ENCODE measurements at places on chromosomes 3 and 15.

DNA sequence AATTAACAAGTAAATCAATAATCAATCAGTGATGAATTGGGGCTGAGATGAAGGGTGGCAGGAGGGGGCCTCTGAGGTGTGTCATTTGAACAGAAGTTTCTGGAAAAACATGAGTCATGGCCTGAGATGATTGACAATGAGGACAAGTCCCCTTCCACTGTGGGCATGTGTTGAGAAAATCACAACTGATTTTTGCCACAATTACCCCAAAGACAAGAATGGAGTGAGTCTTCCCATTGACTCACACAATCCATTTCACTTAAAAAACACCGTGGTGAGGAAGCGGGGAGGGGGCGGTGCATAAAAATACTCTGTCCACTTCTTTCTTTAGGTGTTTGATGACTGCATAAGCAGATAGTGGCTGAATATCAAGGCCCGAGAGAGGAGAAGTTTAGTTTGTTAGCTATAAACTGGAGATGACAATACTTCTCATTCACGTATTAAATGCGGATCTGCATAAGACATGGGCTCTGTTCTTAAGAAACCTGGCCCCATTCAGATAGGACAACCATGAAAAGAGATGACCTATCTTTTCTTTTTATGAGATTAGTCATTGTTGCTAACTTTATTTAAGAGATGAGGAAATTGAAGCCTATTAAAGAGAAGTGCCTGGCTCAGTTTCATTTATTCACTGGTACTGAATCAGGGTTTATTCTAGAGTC, 34.7 kb downstream of the SHC4 start:
- H3K4me3 ChIP-seq: peak overlapping the region; percentile 61
- peak; percentile 53 for DNase-seq
- H3K27ac ChIP-seq: peak overlapping the region; percentile 36
- H3K27me3 ChIP-seq: peaks cover 25% of the 10 kb centered on the region
- H3K36me3 ChIP-seq: peaks cover 7% of the 10 kb centered on the region

GRCh38 chr3:67551361-67552016, 102.9 kb downstream of the SUCLG2 start:
- H3K27me3 ChIP-seq: no peaks in the 10 kb centered on the region
- no peak overlapping the region for H3K4me3 ChIP-seq
- H3K4me1 ChIP-seq: peaks cover 12% of the 10 kb centered on the region
- no peak overlapping the region for H3K27ac ChIP-seq
- no peak for DNase-seq

DNA sequence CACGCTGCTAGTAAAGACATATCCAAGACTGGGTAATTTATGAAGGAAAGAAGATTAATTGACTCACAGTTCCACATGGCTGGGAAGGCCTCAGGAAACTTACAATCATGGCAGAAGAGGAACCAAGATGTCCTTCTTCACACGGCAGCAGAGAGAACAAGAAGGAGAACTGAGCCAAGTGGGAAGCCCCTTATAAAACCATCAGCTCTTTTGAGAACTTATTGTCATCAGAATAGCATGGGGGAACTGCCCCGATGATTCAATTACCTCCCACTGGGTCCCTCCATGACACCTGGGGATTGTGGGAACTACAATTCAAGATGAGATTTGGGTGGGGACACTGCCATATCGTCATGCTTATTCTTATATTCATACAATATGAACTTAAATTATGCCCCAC, 49.0 kb downstream of the DUT start:
- peaks cover 31% of the 10 kb centered on the region for H3K27me3 ChIP-seq
- no peak overlapping the region for H3K4me3 ChIP-seq
- H3K27ac ChIP-seq: no peak overlapping the region
- H3K36me3 ChIP-seq: no peaks in the 10 kb centered on the region
- no peaks in the 10 kb centered on the region for H3K4me1 ChIP-seq
- no peak for DNase-seq

GRCh38 chr3:151044706-151045105, 40.8 kb upstream of the MED12L start:
- H3K36me3 ChIP-seq: no peaks in the 10 kb centered on the region
- no peaks in the 10 kb centered on the region for H3K4me1 ChIP-seq
- no peak overlapping the region for H3K27ac ChIP-seq
- DNase-seq: no peak

- H3K4me3 ChIP-seq: no peak overlapping the region
- H3K27me3 ChIP-seq: peaks cover 23% of the 10 kb centered on the region
- DNase-seq: no peak
- H3K4me1 ChIP-seq: no peaks in the 10 kb centered on the region
- no peak overlapping the region for H3K27ac ChIP-seq
- no peaks in the 10 kb centered on the region for H3K36me3 ChIP-seq
These were observed 209.8 kb downstream of the GAP43 start for GRCh38 chr3:115833074-115833473.

DNA sequence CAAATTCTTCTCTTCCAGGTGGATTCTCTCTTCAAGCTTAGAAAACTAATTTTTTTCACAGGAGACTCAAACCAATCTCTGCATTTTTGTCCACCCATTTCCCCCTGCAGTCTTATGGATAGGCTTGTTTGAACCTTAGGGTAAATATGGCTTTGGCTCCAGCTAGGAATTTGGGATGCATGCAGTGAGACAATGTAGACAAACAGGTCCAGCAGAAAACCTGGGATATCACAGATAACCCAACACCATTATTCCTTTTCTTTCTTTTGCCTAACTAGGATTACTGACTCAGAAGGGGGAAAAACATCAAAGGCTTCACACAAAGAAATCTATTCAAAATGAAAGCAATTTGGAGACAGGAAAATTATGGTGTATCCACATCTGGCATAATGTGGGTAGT, 11.2 kb upstream of the SEMA5B start:
- peaks cover 50% of the 10 kb centered on the region for H3K27me3 ChIP-seq
- no peaks in the 10 kb centered on the region for H3K4me1 ChIP-seq
- no peak overlapping the region for H3K4me3 ChIP-seq
- no peak for DNase-seq
- no peaks in the 10 kb centered on the region for H3K36me3 ChIP-seq

- H3K4me3 ChIP-seq: no peak overlapping the region
- H3K27me3 ChIP-seq: no peaks in the 10 kb centered on the region
- H3K27ac ChIP-seq: no peak overlapping the region
- DNase-seq: no peak
These were observed 343.1 kb upstream of the SEMA6D start for GRCh38 chr15:47374222-47374621.

DNA sequence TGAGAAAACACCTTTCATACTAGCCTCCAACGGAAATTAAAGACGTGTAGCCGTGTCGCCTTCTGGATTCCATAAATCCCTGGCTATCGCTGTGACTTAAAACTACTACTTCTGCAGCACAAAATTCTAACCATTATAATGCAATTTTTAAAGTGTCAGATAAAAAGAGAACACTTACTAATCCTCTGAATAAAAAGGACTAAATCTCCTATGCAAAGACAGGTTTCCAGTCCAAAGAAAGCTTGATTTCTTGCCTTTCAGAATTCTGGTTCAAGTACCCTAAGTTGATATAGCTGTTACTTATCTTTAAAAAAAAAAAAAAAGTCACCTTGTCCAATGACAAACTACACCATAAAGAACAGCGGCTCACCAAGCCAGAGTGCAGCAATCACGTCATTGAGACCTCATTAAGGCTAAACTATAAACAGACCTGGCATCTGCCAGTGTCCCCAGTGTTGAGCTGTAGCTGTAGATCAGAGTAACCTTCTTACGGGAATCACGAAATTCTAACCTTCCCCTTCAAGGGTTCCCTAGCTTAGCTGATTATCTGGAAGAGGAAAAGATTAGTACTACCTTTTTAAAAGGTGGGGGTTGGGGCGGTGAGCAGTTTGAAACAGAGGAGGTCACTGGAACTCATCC, 2.2 kb downstream of the ABCC5 start:
- H3K4me3 ChIP-seq: no peak overlapping the region
- H3K27ac ChIP-seq: no peak overlapping the region
- peaks cover 1% of the 10 kb centered on the region for H3K27me3 ChIP-seq

- H3K36me3 ChIP-seq: no peaks in the 10 kb centered on the region
- H3K4me3 ChIP-seq: no peak overlapping the region
- DNase-seq: no peak
- H3K27me3 ChIP-seq: peaks cover 13% of the 10 kb centered on the region
- no peak overlapping the region for H3K27ac ChIP-seq
These were observed 163.9 kb downstream of the DCLK3 start for GRCh38 chr3:36600404-36600803.

DNA sequence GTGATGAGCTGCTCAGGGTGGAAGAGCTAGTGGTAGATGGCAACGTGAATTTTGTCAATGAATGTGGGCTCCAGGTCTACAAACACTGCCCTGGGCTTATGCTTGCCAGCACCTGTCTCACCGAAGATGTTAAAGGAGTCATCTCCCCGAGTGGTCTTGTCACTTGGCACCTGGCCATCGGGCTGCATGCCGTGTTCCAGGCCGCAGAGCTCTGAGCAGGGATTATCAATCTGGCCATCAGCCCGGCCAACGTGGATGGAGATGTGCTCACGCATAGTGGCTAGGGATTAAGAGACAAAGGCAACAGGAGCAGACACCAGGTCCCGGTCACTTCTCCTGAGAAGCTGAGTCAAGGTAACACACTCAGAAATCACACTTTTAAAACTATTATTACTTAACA, 54.8 kb upstream of the ACTC1 start:
- H3K4me3 ChIP-seq: no peak overlapping the region
- H3K27ac ChIP-seq: no peak overlapping the region
- no peak for DNase-seq
